ENCODE measurements at places on chromosomes 7 and 10.

- DNase-seq: no peak
Observed at GRCh38 chr10:89521368-89521767, 14.0 kb downstream of the SLC16A12 start.

- no peak for DNase-seq
Observed at GRCh38 chr10:26468700-26469099, 30.6 kb downstream of the APBB1IP start.

DNA sequence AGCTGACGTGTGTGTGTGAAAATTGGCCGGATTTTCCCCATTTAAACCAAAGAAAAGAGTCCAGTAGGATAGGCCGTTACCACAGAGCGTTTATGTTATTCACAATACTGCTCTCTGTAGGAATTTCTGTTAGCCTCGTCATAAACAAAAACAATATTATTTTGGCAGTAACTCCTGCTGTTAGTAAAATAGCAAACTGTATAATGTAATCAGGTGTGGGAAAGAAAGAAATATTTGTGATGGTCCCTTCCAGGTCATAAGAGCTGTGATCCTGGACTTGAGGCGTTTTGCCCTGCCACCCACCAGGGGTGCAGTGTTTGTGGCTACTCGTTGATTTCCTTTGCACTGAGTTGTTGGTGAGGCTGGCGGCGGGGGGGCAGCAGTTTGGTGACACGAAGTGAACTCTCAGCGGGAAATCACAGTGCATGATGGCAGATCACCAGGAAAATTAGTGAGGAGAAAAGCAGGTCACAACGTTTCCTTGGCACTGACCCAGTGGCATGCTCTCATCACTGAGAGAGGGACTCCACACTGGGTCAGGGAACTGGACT is 2.8 kb downstream of the EEPD1 start:
- no peak for DNase-seq

DNA sequence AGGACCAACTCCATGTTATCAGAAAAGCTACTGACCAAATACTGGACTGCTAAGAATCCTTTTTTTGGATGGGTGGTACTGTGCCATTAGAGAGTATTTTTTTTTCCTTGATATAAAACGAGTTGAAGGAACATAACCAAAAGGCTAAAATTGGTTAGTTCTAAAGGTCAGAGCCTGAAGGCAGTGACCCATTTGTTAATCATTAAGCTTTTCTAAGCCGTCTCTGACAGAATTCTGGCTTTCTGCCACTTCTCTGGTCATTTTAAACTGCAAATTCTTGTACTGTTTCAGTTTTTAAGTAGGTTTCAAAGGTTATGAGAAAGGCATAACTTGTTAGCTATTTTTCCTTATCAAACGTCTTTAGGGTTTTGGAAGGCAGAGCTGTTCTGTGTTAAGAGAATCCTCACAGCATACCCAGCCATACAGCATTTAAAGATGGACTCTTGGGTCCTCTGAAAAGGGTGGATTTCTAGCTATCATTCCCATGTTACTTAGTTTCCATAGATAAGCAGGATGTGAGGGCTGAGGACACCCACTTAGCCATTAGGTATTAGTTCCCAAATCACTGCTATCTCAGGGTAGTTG is 196.8 kb downstream of the RNLS start:
- DNase-seq: no peak

- no peak for DNase-seq
Observed at GRCh38 chr10:117552156-117552631, 9.6 kb downstream of the EMX2 start.

DNA sequence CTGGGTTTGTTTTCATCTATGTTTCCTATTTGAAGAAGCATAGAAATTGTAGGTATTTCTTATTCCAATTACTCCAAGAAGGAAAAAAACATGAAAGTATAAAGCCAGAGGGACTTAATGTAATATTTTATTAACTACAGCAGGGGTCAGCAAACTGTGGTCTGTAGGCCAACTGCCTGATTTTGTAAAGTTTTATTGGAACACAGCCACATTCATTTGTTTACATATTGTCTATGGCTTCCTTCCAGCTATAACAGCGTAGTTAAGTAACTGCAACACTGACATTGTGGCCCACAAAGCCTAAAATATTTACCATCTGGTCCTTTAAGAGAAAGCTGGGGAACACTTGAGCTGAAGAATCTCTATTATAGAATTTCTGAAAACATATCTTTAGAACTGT is 306.2 kb downstream of the BICC1 start:
- DNase-seq: no peak

GRCh38 chr7:22732556-22733126 is 5.6 kb downstream of the IL6 start:
- DNase-seq: no peak

DNA sequence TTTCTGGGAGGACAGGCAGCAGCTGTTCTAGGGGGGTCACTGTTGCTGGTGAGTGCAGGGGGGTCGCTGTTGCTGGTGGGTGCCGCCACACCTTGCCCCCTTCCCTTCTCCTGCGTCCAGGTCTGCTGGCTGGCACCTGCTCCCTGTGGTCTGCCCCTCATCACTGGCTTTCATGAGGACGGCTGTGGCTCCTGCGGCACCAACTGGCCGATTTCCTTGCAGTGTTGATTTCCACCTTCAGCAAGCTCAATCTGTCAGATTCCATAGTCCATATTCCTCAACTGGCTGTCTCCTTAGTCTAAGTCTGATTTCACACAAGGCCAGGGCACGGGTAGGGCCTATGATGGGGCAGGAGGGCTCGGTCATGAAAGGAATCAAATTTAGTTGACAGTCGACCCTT is 23.4 kb upstream of the GRB10 start:
- no peak for DNase-seq

- no peak for DNase-seq
Observed at GRCh38 chr10:70367195-70367796, 15.1 kb downstream of the LRRC20 start.

DNA sequence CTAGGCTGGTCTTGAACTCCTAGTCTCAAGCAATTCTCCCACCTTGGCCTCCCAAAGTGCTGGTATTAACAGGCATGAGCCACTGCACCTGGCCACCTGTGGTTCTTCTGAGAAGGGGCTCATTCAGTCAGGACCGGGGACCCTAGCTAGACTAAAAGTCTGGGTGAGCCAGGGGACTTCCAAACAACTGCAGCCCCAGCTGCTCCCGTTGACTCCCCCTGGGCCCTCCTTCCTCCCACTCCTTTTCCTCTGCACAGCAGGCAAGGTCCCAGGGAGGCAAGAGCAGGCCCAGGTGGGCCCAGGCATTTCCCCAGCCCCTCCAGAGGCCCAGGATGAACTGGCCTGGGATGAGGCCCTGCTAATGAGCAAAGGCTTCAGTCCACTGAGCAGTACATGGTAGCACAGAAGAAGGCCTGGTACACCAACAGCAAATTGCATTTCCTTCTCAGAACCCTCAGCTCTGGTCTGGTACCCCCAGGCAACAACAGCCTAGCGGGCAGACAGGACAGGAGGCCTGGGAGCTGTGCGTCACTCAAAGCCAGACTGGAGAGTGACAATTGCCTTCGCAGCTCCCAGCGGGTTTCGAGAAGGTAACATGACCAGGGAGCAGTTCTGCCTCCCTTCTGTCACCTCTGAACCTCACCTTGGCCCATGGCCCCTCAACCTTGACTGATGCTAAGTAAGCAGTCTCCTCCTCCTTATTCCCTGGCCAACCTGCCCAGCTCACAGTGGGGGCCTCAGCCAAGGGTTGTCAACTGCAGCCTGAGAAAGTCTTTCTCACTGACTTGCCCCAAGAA is 30.7 kb upstream of the HSPA12A start:
- DNase-seq: no peak

DNA sequence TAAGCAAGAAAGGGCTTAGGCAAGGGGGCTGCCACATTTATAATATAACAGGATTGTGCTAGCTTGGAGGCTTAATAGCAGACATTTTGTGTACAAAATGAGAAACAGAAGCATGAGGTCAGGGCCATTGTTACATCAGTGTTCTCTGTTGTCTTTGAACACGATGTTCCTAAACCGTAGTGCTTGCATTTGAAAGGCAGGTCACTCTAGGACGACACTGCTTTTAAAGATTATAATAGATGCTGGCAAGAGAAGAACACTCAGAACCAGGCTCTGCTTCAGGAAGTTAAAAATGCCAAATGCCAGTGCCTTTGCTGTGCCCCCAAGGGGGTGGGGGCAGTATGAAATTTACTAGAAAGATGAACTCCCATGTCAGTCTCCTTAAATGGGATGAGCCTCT is 91.1 kb downstream of the SORCS3 start:
- DNase-seq: no peak

DNA sequence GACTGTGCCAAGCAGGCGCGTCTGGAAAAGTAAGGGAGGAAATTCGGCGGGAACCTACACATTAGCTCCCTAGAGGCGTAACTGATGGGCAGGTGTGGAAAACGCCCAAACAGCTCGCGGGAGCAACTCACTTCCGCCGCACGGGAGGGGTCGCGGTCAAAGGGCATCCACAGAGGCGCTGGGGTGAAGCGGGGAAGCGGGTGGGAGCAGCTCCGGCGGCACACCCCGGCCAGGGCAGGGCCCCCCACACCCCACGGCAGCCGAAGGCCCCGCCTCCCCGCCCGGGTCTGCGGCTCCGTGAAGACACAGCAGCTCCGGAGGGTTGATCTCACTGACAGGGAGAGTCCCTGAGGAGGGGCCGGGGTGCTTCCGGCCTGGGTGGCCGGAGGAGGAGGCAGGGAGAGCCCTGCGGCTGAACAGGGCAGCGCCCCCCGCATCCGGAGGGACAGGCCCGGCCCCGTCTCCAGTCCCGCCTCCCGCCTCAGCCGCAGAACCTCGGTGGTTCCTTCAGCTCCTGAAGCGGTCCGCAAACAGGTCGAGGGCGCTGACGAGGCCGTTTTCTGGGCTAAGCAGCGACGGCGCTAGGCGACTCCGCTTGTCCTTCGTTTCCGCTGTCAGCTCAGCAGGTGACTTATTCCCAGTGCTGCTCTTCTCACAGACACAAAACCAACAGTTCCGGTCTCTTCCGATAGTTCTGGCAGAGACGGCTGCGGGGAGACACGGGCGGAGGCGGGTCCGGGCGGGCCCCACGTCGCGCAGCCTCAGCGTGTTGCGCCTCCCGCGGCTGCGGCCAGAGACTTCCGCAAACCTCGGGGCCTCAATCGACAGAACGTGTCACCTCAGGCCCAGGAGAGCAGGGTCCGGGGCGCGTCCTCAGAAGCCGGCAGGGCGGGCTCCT is 276.1 kb downstream of the DNAJB6 start:
- no peak for DNase-seq

GRCh38 chr10:116748041-116748440 is 5.7 kb upstream of the HSPA12A start:
- DNase-seq: no peak

DNA sequence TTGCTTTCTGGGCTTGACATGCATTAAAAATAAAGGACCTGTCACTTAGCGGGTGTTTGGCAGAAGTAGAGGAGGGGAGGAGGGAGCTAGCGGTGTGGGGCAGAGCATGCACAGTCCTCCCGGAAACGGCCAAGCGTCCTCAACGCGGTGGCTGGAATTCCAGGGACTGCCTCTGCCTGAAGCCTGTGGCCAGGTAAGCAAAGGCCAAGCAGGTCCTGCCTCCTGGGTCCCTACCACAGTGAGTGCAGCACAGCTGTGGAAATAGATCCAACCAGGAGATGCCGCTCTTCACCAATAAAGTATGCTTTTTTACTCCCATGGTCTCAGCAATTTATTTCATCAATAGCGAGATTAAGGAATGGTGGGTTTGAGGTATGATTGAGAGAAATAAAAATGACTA is 323.4 kb downstream of the WDR37 start:
- DNase-seq: no peak

- no peak for DNase-seq
Observed at GRCh38 chr7:152144557-152145245, 119.2 kb downstream of the GALNT11 start.

GRCh38 chr7:73905360-73905759 is 44.4 kb downstream of the TMEM270 start:
- DNase-seq: no peak

GRCh38 chr7:99975782-99976521 is at the start of gene AZGP1:
Gene AZGP1 (minus strand): TSS chr7:99976031. CDS start chr7:99976020, 11 bp downstream.
- DNase-seq: no peak

- DNase-seq: no peak
Observed at GRCh38 chr10:32956365-32957197, 1.4 kb downstream of the ITGB1 start.

DNA sequence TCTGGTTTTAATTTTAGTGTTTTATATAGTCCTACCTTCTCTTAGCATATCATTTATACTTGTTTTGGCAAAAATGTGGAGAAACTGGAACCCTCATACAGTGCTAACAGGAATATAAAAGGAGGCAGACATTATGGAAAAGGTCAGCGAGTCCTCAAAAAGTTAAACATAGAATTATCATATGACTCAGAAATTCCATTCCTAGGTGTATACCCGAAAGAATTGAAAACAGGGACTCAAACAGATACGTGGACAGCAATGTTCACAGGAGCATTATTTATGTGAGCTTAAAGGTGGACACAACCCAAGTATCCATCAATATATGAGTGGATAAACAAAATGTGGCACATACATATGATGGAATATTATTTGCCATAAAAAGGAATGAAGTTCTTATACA is 51.5 kb downstream of the VAX1 start:
- DNase-seq: no peak

- DNase-seq: no peak
Observed at GRCh38 chr7:150966002-150966401, 12.1 kb downstream of the KCNH2 start.

DNA sequence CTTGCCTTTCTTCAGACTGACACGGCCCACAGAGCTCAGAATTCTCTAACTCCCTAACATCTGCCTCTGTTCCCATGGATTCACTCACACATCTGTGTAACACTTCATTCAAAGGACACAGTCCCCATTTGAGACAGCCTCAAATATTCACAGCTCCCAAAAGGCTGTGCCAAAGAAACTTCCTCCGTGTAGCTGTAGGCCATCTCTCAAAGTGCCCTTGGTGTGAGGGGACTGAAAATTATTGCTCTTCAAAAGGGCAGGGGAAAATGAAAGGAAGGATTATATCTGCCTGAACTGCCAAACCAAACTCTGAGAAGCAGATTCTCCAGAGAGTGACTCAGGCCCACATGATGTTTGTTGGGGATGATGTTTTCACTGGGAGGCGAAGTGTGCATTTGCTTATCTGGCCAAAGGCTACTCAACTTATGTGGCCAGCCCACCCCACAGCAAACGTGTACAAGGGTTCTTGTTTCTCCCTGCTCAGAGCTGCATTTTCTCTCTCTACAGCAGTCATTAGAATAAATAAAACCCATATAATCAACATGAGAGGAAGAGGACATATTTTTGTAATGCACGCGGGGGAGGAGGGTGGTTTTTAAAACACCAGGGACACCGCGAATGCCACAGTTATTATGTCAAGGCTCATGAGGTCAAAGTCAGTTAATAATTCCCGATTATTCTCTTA is 302.4 kb upstream of the NFE2L3 start:
- DNase-seq: no peak

GRCh38 chr7:39299695-39300094 is 266.5 kb upstream of the YAE1 start:
- no peak for DNase-seq

DNA sequence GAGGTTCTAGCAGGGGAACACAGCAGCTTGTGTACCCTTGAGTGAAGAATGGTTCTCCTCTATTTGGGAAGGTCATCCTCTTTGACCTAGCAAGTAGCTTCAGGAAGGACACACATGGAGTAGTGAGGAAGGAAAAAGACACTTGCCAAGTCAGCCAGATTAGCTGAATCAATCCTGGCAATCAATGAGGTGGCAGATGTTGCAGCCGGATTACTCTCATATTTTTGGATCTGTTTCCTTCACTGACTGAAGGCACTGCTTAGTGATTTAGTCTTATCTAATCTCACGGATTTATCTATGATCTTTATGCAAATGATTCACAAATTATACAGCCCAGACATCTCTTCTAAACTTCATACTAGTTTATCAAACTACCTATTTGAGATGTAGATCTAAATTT is 218.8 kb downstream of the GPR158 start:
- DNase-seq: no peak

- DNase-seq: no peak
Observed at GRCh38 chr7:29798422-29798821, 7.9 kb upstream of the WIPF3 start.

Measured in esophagus squamous epithelium (tissue), 5 donors.